ENCODE measurements at places on chromosomes 1 and 21.

GRCh38 chr1:25715888-25716287 is 84.1 kb upstream of the SELENON start:
- no peak for DNase-seq

DNA sequence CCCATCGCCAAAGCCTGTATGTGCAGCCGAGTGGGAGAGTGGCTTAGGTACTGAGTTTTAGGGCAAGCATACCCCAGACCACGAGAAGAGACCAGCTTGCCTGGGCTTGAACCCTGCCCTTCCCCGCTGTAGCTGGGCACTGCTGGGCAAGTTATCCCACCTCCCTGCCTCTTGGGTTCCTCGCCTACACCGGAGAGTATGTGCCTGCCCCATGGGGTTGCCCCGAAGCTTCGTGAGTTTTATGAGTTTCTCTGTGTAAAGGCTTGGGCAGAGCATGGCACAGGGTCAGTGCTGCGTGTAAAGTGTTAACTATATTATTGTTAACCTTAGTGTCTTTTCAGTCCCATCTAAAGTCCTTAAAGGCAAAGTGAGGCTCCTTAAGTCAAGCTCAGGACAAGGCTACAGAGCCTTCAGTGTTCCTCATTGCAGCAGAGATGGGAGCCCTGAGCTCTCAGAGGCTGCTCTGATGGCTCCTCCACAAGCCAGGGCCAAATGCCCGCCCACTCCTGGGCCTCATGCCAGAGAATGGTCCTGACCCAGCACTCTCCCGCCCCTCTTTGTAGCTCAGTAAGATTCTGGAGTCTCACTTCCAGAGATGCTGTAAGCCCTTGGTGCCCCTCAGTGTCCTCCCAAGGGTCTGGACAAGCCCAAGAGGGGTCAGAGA is 37.0 kb upstream of the KCNA10 start:
- no peak for DNase-seq

GRCh38 chr1:230725256-230726012 is 11.5 kb upstream of the AGT start:
- DNase-seq, result no peak

- no peak for DNase-seq
These were observed 35.1 kb downstream of the CATSPERE start for GRCh38 chr1:244496186-244496585.

GRCh38 chr21:34936371-34936789 is 112.7 kb downstream of the RUNX1 start:
- DNase-seq, result no peak

DNA sequence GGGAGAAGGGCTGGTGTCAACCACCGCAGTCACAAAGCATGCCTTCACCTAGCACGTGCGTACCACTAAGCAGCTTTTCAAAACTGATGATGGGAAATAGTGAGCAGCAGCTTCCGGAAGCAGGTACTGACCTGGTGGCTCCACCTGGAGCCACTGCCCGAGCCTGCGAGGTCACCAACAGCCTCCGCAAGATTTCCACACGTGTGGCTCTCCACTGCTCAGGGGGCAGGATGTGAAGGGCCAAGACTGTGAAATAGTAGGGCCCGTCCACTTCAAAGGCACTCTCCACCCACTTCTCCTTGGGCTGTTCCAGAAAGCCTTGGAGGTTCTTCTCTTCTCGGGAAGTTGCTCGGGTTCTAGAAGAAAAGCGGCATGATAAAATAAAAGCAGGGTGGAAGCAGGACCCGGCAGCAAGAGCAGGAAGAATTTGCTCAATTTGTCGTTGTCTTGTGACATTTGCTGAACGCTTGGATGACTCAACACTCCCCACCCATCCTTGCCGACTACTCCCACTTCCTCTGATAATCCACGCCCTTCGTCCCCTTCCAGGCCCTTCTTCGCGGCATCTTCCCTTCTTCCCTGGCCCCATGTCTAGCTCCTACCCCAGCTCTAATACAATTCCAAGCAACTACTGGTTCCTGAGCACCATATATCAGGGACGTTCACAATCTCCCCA is 124.9 kb upstream of the IFFO2 start:
- DNase-seq, result no peak

DNA sequence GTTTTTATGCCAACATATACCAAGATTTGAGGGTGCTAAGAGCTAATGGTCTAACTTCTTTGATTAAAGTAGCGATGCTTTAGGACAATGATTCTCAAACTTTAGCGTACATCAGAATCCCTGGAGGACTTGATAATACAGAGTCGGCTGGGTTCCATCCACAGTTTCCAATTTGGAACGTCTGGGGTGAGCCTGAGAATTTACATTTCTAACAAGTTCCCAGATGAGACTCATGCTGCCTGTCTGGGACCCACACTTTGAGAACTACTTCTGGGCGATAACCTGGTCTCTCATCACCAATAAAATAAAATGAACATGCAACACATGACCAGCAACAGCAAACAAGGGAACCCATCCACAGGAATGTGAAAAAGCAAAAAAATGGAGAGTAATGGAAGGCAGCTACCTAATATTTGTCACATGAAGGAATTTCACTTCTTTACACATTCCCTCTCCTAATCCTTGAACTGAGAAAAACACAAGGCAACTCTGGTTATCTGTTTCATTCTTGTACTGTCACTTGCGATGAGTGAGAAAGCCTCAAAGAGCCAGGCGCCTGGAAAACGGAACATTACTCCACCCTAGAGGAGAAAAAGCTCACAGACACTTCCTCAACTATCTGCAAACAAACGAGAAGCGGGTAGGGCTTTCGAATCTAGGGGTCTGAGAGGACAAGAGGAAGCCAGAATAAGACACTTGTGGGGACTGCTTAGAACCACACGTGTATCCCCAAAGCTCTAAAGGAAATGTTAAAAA is 14.0 kb downstream of the HSF2BP start:
- DNase-seq, result peak; percentile 21

- no peak for DNase-seq
These were observed 217.9 kb downstream of the NTNG1 start for GRCh38 chr1:107358619-107359327.

Measured in SK-N-DZ (cell line).